ENCODE measurements at places on chromosomes 3 and 15. TPM values are rescaled to one million over a fixed set of nuclear protein-coding genes. Genes with fewer than 3 reads are reported as not detected.

GOLGA6L22 gene
- not detected for polyA plus RNA-seq

GRCh38 chr3:190366133-190366532, 21.8 kb upstream of the CLDN16 start:
- DNase-seq: no peak
- H3K36me3 ChIP-seq: no peaks in the 10 kb centered on the region
- no peak overlapping the region for H3K27ac ChIP-seq
- no peak overlapping the region for H3K4me3 ChIP-seq
- H3K4me1 ChIP-seq: no peaks in the 10 kb centered on the region

GRCh38 chr3:123491966-123492587, 43.2 kb upstream of the ADCY5 start:
- peaks cover 2% of the 10 kb centered on the region for H3K4me1 ChIP-seq
- peaks cover 3% of the 10 kb centered on the region for H3K36me3 ChIP-seq
- no peak overlapping the region for H3K4me3 ChIP-seq
- H3K27me3 ChIP-seq: no peaks in the 10 kb centered on the region
- no peak overlapping the region for H3K27ac ChIP-seq
- no peak for DNase-seq

DNA sequence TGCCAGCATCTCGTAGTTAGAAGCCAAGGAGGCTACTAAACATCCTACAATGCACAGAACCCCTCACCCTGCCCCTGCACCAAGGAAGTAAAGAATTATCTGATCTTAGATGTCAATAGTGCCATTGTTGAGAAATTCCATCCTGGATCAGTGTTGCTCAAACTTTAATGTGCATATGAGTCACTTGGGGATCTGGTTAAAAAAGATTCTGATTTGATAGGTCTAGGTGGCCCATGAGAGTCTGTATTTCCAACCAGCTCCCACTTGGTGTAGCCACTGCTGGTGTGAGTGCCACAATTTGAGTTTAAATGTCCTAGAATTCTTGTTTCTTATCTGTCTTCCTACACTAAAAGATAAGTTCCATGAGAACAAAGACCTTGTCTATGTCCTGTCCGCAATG, 43.7 kb downstream of the TMEM45A start:
- H3K27me3 ChIP-seq: no peaks in the 10 kb centered on the region
- DNase-seq: no peak
- no peak overlapping the region for H3K27ac ChIP-seq
- H3K4me1 ChIP-seq: no peaks in the 10 kb centered on the region
- no peak overlapping the region for H3K4me3 ChIP-seq

- no peaks in the 10 kb centered on the region for H3K36me3 ChIP-seq
- DNase-seq: no peak
- peaks cover 2% of the 10 kb centered on the region for H3K4me1 ChIP-seq
- no peak overlapping the region for H3K4me3 ChIP-seq
- no peaks in the 10 kb centered on the region for H3K27me3 ChIP-seq
These were observed 31.5 kb downstream of the SQOR start for GRCh38 chr15:45666119-45666875.

- H3K4me1 ChIP-seq: no peaks in the 10 kb centered on the region
- DNase-seq: no peak
- no peaks in the 10 kb centered on the region for H3K27me3 ChIP-seq
- no peak overlapping the region for H3K27ac ChIP-seq
- H3K36me3 ChIP-seq: no peaks in the 10 kb centered on the region
These were observed 211.7 kb downstream of the DTWD1 start for GRCh38 chr15:49832511-49832910.
